ENCODE measurements at places on chromosomes 1 and 21.

- no peak for DNase-seq
Measured at GRCh38 chr1:150281221-150281757, 1.1 kb upstream of the CIART start.

GRCh38 chr21:32914424-32915039 lies 111.2 kb upstream of the OLIG2 start:
- no peak for DNase-seq

DNA sequence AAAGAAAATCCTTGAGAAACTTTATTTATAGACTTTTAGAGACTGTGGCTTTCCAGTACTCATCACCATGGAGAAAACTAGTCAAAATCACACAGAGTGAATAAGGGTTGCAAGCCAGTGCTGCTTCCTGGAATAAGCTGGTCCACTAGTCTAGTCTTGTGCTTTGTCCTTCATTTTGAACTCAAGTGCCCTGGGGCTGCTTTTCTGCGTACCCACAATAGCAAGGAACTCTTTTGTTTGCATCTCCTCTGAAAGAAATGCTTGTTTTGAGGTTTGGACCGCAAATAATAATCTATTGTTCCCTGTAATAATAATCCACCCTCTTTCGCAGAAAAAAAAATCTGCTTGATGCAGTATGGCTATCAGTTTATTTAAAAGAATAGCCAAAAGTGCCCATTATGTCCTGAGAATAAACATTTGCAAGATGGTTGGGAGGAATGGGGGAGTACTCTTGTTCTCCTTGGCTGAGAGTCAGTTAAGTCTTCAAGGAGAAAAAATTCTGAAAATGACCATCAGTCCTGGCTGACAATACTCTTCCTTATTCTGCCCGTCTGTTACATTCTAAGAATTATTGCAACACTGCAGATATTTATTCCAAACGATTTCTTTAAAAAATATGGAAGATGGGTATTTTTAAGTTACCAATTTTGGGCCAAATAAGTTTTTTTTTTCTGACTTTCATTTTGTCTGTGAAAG lies 41.9 kb downstream of the MPZL1 start:
- no peak for DNase-seq

DNA sequence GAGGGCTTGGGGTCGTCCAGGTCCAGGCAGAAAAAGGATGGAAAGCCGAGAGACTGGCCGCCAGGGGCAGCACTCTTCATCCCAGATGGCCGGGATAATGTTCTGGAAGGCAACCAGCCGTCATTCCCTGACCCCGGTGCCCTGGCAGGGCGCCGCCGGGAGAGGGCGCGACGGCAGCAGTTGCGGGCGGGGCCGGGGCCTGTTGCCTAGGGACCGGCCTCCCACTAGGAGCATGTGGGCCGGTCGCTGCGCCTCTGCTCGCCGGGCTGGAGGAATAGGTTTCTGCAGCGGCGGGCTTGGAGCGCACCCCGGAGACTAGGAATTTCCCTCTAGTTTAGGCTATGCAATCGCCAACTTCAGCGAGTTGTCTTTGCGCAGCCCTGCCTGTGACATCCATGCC lies 11.0 kb downstream of the DMRTB1 start:
- no peak for DNase-seq

DNA sequence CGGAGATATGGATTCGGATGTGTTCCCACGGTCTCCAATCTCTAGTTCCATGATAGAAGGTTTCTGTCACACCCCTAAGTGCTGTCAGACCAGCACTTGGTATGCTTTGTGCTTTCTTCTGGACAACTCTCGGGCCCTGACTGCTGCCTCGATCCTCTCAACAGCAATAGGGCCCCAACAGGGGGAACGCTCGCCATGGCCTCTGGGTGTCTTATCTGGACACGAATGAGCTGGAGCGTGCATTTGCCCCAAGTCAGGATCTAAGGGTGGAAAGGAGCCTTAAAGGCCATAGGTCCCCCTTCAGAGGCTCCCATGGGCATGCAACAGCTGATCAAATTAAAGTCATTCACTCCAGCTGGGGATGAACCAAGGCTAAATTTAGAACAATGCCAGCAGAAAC lies 76.8 kb downstream of the TCP10L start:
- DNase-seq = no peak

DNA sequence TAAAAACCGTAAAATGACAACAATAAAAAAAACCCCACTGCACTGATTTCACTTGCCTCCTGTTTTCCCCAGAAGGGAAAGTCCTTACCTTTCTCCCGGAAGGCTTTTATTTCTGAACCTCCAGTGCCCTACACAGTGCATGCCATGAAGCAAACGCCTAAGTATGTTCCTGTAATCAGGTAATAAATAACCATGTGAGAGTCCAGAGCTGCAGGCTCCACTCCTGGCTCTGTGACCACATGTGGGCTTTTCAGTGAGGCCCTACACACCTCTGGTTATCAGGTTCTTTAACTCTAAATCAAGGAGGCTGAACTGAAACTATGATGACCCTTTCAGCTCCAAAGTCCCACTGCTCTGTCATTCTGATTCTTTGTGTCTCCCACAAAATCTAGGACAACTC lies 20.8 kb upstream of the NR5A2 start:
- no peak for DNase-seq

GRCh38 chr21:17501107-17502006 lies 11.5 kb upstream of the CXADR start:
- no peak for DNase-seq
